AG09319 (cell line): ENCODE measurements at places on chromosomes 13 and 19.

DNA sequence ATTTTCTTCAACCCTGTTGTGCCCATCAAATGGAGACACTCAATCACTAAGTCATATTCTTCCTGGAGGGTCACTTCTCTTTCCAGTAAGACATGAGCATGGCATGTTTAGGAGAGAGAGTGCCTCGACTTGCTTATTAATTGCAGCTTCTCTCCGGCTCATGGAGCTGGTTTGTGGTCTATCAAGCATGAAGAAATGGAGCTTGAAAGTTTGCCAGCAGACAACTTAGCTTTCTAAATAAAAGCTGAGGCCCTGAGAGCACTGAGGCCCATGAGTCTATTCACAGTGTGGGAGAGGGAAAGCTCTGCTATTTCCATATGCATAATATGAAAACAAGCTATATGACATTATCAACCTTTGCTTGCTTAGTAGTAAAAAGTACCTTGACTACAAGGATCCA, 378.5 kb downstream of the FGF9 start:
- no peak for DNase-seq

GRCh38 chr19:40464059-40465024, 1.2 kb downstream of the BLVRB start:
- DNase-seq = peak; percentile 76

DNA sequence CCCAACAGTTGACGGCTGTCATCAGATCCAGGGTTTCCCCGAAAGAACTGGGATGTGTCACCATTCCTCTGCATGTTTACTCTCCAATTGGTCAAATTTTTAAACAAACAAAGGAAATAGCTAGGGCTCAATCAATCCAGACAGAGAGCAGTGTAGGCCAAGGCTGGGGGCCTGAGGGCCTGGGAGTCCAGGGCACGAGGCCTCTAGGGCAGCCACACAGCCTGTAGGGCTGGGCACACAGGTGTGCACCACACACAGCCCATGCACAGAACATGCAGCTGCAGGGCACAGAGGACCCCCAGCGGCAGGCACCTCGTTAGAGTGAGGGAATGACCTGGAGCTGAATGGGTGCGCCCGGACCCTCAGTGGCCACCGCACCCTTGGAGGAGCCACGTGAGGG, 9.5 kb downstream of the MIER2 start:
- DNase-seq = no peak

GRCh38 chr13:39836038-39836437, 180.6 kb downstream of the COG6 start:
- DNase-seq = no peak

DNA sequence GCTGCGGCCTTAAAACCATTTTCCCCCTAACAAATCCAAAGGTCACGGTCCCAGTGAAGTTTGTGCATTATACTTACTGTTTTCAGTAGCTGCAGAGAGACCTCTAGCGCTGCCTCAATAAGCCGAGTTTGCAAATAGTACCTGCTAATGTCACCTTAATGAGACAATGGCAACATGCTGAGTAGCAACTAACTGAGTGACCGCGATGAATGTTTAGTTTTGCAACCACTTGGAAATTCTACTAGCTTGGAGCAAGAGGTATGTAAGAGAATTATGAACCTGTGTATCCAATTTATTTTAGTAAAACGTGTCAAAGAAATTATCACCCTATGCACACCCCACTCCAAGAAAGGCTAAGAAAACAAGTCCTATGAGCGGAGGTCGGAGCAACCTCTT, 1.2 kb downstream of the KPNA3 start:
- no peak for DNase-seq

GRCh38 chr19:50310759-50311465, 18.3 kb downstream of the KCNC3 start:
- DNase-seq = no peak

DNA sequence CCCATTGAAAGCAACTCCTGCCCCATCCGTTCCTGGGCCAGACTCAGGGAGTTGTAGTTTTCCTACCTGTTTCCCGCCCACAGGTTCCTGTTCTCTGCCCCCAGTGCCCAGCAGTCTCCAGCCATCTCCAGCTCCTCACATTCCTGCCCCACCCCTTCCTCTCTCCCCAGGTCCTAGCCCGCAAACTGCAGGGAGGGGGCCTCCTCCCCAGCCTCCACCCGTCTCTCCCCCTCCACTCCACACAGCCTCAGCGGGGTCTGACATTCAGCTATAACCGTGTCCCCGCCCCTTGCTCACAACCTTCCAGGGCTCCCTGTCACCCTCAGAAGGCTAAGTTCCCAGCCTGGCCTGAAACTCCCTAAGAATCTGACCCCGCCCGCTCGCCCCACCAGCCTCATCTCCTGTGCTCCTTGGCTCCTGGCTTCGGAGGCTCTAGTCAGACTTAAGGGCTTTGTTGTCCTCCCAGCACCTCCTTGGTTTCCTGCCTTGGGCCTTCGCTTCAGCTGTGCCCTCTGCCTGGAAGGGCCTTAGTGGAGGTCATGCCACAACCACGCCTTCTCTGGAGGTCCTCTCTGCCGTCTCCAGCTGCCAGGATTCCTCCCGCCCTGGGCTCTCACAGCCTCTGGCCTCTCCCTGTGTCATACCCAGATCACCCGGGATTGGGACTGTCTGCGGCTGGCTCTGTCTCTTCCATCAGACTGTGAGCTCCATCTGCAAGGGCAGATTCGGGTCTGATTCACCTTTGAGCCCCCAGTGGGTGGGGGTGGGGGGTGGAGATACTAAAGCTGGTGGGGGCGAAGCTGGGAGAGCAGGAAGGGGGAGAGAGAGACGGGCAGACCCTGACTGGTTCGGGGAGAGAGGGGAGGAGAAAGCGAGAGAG, 5.1 kb upstream of the SPACA6 start:
- DNase-seq = no peak

DNA sequence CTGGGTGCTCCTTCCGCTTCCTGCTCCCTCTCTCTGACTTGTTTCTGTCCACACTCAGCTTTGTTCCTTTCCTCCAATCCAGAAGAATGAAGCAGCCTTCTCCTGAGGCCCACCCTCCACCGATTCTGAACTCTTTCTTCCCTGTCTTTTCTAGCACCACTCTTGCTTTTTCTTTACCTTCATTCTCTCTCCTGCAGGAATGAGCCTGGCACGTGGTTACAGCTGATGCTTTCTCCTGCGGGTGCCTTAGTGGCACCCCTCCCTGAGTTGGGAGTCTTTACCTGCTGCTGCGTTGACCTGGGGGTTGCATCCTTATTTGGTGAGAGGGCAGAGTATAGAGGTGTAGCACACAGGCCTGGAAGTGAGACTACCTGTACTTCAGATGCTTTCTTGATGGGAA, 6.2 kb downstream of the UBAC2 start:
- no peak for DNase-seq

DNA sequence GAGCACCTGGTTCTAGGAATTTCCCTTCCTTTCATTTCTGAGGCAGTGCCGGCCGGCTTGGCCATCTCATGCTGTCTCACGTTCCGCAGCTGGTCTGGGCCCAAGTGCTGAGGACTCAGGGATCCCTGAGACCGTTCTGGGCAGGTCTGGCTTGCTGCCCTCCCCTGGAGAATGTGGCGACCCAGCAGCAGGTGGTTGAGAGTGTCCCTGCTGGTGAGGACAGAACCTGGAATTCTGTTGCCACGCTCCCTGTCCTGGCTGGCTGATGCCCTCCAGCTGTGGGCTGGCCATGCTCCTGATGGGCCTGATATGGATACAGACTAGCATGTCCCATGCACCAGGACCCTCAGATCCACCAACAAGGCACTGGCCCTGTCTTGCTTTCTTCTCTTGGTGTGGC, 114.0 kb upstream of the C1QTNF9B start:
- DNase-seq = no peak

DNA sequence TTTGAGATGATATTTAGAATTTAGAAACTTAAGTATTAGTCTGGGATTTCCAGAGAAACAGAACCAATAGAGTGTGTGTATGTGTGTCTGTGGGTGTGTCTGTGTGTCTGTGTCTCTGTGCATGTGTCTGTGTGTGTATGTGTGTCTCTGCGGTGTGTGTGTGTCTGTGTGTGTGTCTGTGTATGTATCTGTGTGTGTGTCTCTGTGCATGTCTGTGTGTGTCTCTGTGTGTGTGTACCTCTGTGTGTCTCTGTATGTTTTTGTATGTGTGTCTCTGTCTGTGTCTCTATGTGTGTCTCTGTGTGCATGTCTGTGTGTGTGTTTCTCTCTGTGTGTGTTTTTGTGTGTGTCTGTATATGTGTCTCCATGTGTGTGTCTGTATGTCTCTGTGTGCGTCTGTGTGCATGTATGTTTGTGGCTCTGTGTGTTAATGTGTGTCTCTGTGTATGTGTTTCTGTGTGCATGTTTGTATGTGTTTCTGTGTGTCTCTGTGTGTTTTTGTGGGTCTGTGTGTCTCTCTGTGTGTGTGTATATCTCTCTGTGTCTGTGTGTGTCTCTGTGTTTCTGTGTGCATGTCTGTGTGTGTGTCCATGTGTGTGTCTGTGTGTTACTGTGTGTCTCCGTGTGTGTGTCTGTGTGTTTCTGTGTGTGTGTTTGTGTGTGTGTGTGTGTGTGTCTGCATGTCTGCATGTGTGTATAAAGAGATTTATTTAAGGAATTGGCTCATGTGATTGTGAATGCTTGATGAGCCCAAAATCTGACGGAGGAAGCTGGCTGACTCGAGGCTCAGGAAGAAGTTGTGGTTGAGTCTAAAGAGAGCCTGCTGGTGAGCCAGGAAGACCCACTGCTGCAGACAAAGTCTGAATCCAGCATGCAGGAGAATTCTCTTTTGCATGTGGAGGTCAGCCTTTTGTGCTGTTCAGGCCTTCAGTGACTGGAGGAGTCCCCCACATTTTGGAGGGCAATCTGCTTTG, 22.2 kb downstream of the GPR42 start:
- no peak for DNase-seq

DNA sequence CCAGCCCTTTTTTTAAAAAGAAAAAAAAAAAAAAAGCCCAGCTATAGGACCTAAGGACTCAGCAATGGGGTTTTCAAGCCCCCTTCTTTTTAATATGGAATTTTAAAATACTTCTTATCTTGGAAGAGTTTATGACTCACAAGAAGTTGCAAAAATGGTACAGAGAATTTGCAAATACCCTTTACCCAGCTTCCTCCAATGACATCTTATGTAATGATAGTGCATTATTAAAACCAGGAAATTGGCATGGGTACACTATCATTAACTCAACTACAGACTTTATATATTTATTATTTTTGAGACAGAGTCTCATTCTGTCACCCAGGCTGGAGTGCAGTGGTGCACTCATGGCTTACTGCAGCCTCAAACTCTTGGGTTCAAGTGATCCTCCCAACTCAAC, 16.1 kb downstream of the TMEM38A start:
- DNase-seq = no peak

- no peak for DNase-seq
These were observed 139.4 kb upstream of the KLF12 start for GRCh38 chr13:74273581-74273980.

- no peak for DNase-seq
These were observed 307.9 kb downstream of the HS6ST3 start for GRCh38 chr13:96397807-96398206.

DNA sequence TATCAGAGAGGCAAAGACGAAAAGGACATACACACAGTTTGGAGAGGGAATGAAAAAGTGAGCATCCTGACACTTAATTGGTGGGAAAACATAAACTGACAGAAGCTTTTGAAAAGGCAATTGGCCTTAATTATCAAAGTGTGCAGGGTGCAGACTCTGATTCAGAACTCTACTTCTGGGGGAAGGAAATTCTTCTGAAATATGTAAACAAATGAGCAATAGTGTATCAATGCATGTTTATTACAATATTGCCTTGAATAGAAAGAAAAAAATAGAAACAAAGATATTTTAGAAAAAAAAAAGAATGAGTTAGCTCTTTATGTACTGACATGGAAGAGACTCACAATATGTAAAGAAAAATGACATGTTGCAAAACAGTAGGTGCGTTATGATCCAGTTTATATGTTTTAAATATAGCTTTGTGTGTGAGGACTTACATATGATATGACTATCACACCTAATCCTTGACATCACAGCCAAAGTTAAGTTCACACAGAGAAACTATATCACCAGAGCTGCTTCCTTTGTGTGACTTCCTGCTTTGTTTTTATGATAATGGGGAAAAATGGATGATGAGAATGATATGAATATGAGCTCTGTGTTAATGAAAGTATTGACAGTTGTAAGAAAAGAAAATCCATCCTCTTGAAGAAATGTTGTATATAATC, 182.4 kb downstream of the KCTD12 start:
- no peak for DNase-seq

DNA sequence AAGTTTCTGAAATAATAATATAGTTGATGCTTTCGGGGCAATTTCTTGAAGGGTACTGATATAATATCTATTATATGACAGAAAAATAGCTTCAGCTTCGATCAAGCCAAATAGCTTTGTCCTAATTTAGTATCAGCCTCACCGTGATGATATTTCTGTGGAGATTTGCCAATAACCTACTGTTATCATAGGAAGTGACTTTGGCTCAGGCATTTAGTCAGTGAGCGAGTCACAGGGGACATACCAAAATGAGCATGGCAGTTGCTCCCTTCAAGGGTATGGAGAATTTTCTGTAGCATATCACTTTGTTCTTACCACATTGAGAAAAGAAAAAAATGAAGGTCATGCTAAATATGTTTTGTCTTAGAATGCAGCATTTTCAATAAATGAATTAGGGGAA, 767.6 kb upstream of the SLITRK1 start:
- no peak for DNase-seq

GRCh38 chr13:46953941-46954340, 57.1 kb upstream of the HTR2A start:
- DNase-seq = no peak

DNA sequence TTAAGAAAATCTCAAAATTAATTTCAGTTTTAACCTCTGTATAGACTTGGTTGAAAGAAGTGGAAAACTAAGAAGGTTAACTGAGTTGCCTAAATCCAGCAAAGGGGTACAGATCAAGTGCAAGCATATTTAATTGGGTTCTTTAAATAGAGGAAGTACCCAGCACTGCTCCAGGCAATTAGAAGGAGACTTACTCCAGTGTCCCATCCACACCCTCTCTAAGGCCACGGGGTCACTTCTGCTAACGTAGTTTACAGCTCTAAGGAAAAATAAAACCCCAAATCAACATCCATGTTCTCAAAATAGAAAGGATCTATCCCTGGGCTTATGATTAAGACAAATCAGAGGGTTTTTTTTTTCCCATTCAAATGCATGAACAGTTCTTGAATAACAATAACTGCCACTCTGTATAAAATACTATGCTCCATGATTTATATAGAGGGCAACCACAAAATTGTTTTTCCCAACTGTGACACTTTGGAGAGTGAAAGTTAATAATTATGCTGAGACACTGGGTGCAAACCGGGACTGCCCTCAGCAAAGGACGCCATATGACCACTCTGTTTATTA, 4.6 kb downstream of the FRY start:
- no peak for DNase-seq

GRCh38 chr13:21139374-21139773, 37.0 kb downstream of the SKA3 start:
- no peak for DNase-seq

- no peak for DNase-seq
These were observed 131.6 kb downstream of the COG6 start for GRCh38 chr13:39787086-39787487.
